ENCODE measurements at places on chromosomes 2 and 18. TPM values are rescaled to one million over a fixed set of nuclear protein-coding genes. Genes with fewer than 3 reads are reported as not detected.

GRCh38 chr2:62300925-62301324 is 105.0 kb downstream of the B3GNT2 start:
- H3K36me3 ChIP-seq, result no peaks in the 10 kb centered on the region
- H3K4me1 ChIP-seq, result peaks cover 47% of the 10 kb centered on the region
- no peaks in the 10 kb centered on the region for H3K27me3 ChIP-seq
- H3K27ac ChIP-seq, result no peak overlapping the region

- no peaks in the 10 kb centered on the region for H3K27me3 ChIP-seq
- no peak overlapping the region for H3K4me3 ChIP-seq
- H3K36me3 ChIP-seq, result no peaks in the 10 kb centered on the region
- H3K27ac ChIP-seq, result no peak overlapping the region
Measured at GRCh38 chr2:1632510-1632909, 111.8 kb downstream of the PXDN start.

DNA sequence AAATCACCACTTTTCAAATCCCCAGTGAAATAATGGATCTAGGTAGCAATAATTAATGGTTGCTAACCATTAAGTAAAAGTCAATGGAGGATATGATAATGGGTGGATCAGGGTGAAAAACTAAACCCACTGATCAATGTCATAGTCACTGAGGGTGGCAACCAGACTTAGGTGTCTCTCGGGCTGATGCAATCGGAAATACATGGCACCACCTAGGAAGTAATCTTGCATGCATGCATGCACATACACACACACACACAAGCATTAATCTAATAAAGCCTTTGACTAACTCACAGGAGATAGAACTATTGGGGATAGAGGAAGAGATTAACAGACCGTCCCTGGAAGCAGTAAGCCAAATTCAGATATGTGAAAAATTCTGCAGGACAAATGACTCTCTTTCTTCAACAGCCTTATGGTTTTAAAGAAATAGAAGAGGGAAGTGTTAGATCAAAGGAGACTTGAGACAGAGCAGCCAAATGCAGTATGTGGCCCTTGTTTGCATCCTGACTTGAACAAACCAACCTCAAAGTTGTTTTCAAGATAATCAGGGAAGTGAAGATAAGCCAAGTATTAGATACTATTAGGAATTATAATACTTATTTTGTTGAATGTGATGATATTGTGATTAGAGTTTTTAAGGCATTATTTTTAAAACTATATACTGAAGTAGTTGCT is 186.0 kb upstream of the RMP24 start:
- H3K4me1 ChIP-seq, result no peaks in the 10 kb centered on the region
- no peak overlapping the region for H3K4me3 ChIP-seq
- H3K27me3 ChIP-seq, result peaks cover 13% of the 10 kb centered on the region
- DNase-seq, result no peak
- no peak overlapping the region for H3K27ac ChIP-seq
- no peaks in the 10 kb centered on the region for H3K36me3 ChIP-seq

GRCh38 chr18:35387152-35387571 is 10.0 kb upstream of the ZNF396 start:
- H3K4me3 ChIP-seq, result no peak overlapping the region
- DNase-seq, result no peak
- H3K27ac ChIP-seq, result no peak overlapping the region
- H3K36me3 ChIP-seq, result no peaks in the 10 kb centered on the region

Gene ARHGAP28
- total RNA-seq, result not detected

GRCh38 chr2:149315461-149315860 is 14.9 kb upstream of the LYPD6 start:
- DNase-seq, result no peak
- H3K36me3 ChIP-seq, result no peaks in the 10 kb centered on the region
- H3K4me1 ChIP-seq, result no peaks in the 10 kb centered on the region
- no peak overlapping the region for H3K27ac ChIP-seq
- no peak overlapping the region for H3K4me3 ChIP-seq
- H3K27me3 ChIP-seq, result peaks cover 10% of the 10 kb centered on the region

DNA sequence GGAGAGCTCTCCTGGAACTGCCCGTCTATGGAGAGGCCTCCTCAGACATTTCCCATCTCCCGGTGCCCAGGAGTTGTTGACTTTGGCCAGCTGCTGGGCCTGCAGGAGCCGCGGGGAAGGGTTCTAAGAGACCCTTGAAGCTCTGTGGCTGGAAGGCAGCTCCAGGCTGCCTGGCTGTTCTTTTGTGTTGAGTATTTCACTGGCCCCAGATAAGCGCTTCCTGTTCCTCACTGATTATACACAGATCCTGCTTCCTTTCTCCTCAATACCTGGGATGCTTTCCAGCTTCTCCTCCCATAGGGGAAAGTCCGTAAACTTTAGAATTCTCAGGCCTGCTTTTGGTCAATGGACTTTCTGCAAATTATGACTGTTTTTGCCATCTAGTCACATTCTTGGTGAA is 57.8 kb downstream of the TGOLN2 start:
- H3K27me3 ChIP-seq, result peaks cover 26% of the 10 kb centered on the region
- DNase-seq, result no peak
- H3K27ac ChIP-seq, result no peak overlapping the region
- H3K36me3 ChIP-seq, result no peaks in the 10 kb centered on the region

Gene MARCHF4
- total RNA-seq, result not detected

GRCh38 chr2:241072553-241073165 is 29.4 kb downstream of the MTERF4 start:
- peak; percentile 37 for DNase-seq
- H3K4me3 ChIP-seq, result no peak overlapping the region
- no peaks in the 10 kb centered on the region for H3K36me3 ChIP-seq
- no peak overlapping the region for H3K27ac ChIP-seq
- H3K4me1 ChIP-seq, result no peaks in the 10 kb centered on the region

DNA sequence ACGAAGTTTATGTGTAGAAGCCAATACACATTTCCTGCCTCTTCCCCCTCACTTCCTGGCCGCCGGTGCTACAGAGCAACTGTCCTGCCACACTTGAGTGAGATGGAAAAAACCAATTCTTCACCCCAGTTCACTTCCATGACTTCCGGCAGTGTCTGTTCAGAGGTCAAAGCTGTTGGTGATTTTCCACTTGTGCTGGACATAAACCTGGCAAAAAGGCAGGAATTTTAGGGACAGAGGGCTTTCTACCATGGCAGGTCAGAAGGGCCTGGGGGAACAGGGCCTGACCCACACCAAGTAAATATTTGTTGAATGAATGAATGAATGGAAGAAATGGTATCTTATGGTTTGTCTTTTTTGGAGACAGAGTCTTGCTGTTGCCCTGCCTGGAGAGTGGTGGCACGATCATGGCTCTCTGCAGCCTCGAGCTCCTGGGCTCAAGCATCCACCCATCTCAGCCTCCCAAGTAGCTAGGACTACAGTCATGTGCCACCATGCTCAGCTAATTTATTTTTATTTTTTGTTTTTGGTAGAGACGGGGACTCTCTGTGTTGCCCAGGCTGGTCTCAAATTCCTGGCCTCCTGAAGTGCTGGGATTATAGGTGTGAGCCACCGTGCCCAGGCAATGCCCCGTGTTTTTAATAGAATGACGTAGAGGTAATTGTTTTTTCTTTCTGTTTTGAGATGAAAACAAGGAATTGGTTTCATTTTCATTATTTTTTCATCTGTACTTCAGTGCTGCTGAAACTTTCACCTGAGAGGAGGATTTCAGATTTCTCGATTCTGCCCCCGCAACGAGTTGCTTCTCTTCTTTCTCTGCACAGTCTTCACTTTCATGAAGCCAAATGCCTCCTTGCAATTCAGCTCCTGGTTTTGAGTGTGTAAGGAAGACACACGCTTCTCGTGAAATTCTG is 48.0 kb upstream of the LPIN2 start:
- DNase-seq, result peak; percentile 81
- H3K27ac ChIP-seq, result peak overlapping the region; percentile 100
- H3K4me3 ChIP-seq, result peak overlapping the region; percentile 75
- H3K36me3 ChIP-seq, result peaks cover 3% of the 10 kb centered on the region
- no peaks in the 10 kb centered on the region for H3K27me3 ChIP-seq

Gene SERPINB12
- total RNA-seq, result not detected

Gene AMMECR1L
- total RNA-seq, result 18.5 TPM

DNA sequence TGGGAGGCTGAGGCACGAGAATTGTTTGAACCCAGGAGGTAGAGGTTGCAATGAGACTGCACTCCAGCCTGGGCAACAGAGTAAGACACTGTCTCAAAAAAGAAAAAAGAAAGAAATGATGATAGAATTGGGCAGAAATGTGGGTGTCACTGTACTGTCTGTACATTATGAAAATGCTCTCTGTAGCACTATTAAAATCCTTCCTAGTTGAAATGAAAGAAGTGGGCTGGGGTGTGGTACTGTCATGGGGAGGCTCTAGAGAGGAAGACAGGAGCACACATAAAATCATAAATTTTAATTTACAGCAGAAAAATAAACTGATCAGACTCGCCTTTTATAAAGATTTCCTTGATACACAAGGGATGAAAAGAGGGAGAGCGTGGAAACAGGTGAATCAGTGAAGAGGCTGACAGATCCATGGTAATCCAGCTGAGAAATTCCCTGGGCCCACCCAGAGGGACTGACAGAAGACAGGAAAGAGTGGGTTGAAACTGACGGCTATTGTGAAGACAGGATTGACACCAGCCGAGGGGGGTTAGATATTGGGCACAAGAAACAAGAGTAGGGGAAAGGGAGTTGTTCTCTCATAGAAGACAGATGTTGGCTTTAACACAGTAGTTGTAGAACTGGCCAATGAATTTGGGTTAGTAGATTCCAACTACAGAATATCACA is 96.4 kb upstream of the ATL2 start:
- DNase-seq, result no peak
- H3K27me3 ChIP-seq, result peaks cover 29% of the 10 kb centered on the region
- H3K27ac ChIP-seq, result no peak overlapping the region
- peaks cover 5% of the 10 kb centered on the region for H3K36me3 ChIP-seq
- no peak overlapping the region for H3K4me3 ChIP-seq
- peaks cover 30% of the 10 kb centered on the region for H3K4me1 ChIP-seq

DNA sequence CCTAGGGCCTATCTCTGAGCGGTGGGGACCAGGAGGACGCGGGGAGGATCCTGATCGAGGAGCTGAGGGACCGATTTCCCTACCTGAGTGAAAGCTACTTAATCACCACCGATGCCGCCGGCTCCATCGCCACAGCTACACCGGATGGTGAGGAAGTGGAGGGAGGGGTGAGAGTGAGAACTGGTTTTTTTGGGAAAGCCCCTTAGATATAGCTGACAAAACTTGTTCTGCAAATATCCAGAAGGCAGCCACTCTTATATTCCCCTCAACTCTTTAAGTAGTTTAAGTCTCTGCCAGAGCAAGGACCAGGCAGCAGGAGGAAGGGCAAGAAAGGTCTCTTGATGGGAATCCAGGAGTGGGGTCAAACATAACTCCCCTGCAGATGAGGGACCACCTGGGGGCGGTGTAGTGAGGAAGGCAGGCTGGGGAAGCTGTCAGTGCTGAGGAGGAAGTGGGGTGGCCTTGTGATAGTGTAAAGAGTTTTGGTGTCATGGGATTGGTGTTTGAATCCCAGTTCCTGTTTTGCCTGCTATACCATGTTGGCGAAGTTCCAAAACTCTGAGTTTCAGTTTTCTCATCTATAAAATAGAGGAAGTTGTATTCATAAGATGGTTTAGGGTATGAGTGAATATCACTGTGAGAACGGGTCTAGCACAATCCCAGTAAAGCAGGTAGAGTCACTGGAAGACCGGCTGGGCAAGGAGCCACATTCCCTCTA is 3.4 kb downstream of the NAGK start:
- peak overlapping the region; percentile 48 for H3K27ac ChIP-seq
- H3K27me3 ChIP-seq, result no peaks in the 10 kb centered on the region
- peaks cover 15% of the 10 kb centered on the region for H3K36me3 ChIP-seq
- peak; percentile 50 for DNase-seq
- peaks cover 47% of the 10 kb centered on the region for H3K4me1 ChIP-seq
- H3K4me3 ChIP-seq, result peak overlapping the region; percentile 31

DNA sequence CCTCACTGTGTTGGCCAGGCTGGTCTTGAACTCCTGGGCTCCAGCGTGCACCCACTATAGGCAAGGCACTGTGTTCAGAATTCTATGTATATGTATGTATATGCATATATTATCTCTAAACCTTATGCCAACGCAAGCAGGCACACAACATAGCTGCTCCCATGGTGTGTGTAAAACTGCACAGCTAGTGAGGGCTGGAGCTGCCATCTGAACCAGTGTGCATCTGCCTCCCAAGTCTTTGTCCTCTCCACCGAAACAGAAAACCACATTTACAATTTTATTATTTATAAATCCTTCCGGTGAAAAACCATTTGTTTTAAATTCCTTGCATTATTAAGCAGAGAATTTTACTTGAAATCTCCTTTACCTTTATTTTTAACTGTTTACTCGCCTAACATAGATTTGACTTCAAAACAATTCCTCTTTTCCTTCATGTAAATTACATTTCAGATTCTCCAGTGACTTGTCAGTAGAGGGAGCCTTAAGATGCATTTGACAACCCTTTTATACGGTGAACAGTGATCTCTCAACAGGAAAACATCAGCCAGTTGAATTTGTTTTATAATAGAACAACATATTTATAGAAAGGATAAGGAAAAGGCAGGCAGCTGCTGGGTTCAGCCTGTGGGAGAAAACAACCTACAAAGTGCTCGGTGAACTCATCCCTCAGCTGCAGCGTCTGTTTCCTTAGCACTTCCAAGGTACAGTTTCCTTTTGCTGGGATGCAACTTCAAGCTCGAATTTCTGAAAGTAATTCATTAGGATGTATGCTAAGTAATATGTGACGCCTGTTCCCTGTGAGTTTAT is 101.2 kb downstream of the MYT1L start:
- DNase-seq, result no peak
- no peaks in the 10 kb centered on the region for H3K27me3 ChIP-seq
- no peak overlapping the region for H3K27ac ChIP-seq
- no peaks in the 10 kb centered on the region for H3K4me1 ChIP-seq
- H3K4me3 ChIP-seq, result no peak overlapping the region

DNA sequence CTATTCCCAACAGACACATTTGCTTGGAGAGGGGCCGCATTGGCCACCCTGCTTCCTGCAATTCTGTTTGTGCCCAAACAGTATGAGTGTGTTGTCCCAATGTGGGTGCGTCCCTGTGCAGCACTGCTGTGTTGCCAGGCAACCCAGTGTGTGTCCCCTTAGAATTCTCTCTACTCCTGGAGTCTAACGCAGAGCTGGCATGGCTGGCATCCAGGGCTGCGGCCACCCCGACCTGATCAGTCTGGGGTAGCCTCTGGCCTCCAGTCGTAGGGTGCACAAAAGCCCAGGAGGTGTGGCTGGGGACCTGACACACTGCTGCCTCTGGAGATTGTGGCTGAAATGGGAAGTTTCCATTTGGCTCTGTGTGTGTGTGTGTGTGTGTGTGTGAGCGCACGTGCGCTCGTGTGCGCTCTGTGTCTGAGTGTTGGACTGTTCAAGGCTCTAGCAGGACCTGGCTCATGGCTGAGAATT is 48.0 kb downstream of the TEX44 start:
- no peaks in the 10 kb centered on the region for H3K27me3 ChIP-seq
- H3K27ac ChIP-seq, result no peak overlapping the region
- no peak for DNase-seq

- peaks cover 40% of the 10 kb centered on the region for H3K4me1 ChIP-seq
- DNase-seq, result no peak
- H3K36me3 ChIP-seq, result peaks cover 3% of the 10 kb centered on the region
- no peak overlapping the region for H3K4me3 ChIP-seq
- H3K27me3 ChIP-seq, result peaks cover 51% of the 10 kb centered on the region
Measured at GRCh38 chr2:207161247-207162123, 4.3 kb downstream of the KLF7 start.

Gene SEMA4F
- total RNA-seq, result 6.8 TPM

Data from activated CD8-positive, alpha-beta memory T cell treated with anti-CD3 and anti-CD28 coated beads, Interleukin-2, amount 10 ng/mL, durations not matched to agents 7 days and 5 days (primary cell).